Stimulated activated CD8-positive, alpha-beta memory T cell treated with anti-CD3 and anti-CD28 coated beads, Interleukin-4, amount 100 ng/mL, for 4 hours (primary cell): ENCODE measurements at places on chromosomes 4 and X.
A peak's percentile ranks its signal among the peaks of the same experiment; 100 is the strongest.

DNA sequence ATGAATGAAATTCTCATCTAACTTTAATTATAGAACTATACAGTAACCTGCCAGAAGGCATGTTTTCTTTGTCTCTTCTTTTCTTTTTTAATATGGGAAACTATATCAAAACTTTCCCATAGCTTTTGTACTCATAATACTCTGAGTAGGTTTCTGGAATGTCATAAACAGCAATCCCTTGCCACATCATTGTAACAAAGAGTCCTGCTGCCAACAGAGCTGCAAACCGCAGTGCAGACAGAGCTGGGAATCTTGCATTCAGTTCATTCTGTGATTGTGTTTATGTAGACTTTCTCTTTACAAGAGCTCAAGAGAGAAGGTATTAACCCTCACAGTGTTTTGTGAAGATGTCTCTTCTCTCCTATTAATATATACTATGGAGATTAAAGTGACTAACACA lies 304.4 kb upstream of the SLIT2 start:
- no peak for DNase-seq

DNA sequence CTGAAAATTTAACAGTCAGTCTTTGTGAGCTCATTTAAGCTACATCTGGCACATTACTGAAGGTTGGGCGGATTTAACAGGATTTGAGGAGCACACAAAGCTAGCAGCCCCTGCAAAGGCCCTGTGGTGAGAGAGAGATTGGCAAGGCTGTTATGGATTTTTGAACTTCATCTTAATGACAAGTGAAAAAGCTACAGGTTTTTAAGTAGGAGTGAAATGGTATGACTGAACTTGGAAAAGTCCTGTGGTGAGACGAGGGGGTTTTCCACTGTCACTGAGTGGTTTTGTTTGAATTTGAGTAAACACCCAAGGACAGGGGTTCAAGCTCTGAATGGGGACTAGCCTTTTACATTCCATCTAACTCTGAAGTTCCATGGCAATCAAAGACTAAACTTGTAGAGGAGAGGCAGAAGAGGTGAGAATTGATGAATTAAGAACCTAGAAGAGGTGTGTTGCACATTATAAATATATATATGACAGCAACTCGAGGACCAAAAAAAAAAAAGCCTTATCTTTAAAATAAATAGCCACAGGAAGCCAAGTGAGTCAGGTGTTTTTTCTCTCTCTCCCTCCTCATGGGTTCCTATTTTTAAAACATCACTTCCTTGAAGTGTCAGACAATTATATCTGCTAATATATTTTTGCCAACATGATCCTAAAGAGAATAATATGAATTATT lies 47.8 kb upstream of the CLNK start:
- DNase-seq: no peak

DNA sequence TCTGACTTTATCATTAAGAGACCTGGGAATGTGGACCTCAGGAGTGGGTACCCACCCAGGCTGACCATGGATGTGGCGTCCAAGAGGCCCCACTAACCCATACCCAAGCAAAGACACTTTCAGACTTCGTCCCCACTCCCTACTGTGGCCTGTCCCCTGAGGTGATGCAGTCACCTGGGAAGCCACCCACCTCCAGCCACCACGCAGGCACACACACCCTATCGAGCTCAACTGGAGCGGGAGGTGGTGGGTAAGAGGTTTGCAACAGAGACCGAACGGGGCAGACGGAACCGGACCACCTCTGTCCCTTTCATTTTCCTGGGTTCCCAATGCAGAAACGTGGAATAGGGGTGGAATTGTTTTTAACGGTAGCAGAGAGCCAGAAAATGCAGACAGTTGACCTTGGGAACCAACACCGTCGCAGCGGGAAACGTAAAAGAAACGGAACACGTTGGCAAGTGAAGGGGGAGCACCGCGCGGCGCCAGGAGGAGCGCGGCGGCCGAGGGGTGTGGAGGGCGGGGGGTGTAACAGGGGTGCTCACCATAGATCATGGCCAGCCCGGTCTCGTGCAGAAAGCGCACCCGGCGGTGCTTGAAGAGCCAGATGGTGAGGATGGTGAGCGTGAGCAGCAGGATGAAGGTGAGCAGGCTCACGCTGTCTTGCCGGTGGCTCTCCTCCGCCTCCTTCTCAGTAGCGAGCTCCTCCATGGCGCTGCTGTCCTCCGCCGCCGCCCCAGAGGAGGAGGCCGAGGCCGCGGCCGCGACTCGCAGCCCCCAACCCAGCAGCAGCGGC lies 559 bp downstream of the SLC9A7 start:
- no peak for DNase-seq

DNA sequence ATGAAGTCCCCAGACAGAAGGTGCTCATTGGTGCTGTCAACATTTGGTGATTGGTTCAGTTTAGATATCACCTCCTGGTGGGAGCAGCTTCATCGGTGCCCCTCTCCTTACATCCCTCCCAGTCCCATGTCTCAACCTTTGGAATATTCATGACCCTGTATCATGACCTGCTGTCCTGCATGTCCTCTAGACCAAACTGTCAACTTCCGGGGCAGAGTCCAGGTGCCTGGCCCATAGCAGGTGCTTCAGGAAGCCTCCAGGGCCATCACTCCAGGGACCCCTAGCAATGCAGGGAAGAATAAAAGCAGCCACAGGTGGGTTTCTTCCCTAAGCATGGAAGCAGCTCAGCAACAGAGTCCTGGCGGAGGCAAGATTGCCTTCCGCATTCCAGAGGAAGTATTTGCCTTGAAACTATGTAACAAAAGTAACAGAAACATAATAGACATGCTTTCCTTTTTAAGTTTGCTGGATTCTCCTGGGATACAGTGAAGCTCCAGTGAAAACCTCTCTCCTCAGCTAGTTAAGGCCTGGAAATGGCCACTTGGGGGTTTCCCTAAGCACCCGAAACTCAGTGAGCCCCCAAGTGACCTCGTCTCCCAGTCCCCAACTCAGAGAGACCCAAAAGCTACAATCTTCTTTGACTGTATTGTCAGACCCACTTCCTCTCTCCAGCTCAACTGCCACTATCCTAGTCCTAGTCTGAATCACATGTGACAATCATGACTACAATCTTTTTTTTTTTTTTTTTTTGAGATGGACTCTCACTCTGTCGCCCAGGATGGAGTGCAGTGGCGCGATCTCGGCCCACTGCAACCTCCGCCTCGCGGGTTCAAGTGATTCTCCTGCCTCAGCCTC lies 1.3 kb upstream of the ATP6AP1 start:
- DNase-seq: no peak

- DNase-seq: no peak
Measured at GRCh38 chrX:124127496-124127895, 166.0 kb downstream of the STAG2 start.

DNA sequence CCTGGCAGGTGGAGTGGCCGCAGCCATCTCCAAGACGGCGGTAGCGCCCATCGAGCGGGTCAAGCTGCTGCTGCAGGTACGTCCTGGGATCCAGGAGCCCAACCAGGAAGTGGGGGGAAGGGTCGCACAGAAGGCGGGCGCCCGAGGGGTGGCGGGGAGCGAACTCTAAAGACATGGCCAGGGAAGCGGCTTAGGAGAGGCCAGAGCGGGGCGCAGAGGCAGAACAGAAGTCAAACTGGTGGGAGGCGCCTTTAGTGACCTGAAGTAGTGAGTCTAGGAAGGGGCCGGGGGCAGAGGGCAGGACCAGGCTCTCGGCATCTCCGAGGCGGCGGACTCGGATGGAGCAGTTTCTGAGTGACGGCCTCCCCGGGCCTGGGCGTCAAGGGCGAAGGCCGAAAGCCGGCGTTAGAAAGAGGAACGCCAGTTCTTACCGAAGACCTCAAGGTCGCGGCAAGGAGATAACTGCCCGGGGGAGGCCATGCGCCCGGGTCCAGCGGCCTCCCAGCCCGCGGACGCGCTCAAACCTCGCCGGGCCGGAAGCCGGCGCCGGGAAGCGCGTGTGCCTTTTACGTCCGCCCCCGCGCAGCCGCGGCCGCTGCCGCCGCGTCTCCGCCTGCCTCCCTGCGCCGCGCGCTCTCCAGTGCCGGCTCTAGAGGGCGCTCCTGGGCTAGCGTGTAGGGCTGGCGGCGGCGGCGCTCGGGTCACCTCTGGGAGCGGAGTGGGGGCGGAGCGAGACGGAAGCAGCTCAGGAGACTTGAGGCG lies 488 bp downstream of the SLC25A5 start:
- peak; percentile 67 for DNase-seq

DNA sequence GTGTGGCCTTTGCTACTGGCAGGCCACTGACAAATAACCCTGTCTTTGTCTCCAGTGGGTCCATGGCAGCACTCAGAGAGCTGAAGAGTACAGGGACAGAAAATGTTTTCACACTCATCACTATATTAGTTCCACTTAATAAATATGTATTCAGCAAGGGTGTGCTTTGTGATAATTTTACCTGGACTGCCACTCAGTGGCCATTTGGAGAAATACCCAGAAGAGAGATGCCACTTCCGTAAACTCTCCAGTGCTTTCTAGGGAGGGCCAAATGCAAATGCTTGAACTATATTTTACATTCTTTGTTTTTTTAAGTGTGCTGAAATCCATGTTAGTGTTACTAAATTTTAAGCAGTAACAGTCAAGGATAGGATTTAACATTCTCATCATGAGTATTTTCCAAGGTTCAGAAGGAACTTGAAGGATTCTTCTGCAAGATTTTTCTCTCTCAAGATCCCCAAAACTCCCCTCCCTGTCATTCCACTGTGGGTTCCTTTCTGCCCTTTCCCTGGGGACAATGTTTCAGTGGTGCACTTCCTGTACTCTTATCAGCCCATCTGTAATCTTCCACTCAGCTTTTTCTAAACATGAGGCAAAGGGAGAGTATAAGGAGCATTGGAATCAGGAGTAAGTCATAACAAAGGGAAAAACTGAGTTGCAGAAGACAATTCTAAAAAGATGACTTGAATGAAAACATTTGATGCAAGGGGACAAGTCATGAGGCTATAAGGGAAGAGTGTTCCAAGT lies 46.0 kb downstream of the TFDP3 start:
- no peak for DNase-seq

DNA sequence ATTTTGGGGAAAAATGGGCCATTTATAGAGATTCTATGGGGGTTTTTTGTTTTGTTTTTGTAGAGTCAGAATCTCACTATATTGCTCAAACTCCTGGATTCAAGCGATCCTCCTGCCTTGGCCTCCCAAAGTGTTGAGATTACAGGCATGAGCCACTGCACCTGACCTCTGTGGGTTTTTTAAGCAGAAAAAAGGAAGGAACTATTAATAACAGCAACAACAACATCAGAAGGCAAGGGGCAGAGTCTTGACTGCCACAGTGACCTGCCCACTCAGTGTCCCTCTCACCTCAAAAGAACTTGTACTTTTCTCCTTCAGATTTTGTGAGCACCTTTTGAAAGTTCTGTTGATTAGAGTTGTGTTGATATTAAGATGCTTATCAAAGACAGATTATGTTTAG lies 48.1 kb downstream of the FNIP2 start:
- no peak for DNase-seq

DNA sequence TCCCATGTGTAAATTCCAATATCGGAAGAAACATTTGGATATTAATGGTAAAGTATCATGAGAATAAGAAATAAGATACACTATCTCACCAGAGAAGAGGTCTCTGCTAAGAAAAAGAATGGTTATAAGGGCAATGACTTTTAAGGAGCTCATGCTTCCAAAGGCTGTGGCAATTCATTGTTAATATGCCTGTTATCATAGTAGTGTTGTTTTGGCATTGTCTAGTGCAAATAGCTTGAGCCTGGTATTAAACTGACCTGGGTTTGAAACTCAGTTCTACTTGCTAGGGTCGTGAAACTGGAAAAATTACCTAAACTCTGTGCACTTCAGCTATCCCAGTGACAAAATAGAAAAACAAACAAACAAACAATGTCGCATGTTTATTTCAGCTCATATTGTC lies 8.8 kb downstream of the HPGDS start:
- no peak for DNase-seq

DNA sequence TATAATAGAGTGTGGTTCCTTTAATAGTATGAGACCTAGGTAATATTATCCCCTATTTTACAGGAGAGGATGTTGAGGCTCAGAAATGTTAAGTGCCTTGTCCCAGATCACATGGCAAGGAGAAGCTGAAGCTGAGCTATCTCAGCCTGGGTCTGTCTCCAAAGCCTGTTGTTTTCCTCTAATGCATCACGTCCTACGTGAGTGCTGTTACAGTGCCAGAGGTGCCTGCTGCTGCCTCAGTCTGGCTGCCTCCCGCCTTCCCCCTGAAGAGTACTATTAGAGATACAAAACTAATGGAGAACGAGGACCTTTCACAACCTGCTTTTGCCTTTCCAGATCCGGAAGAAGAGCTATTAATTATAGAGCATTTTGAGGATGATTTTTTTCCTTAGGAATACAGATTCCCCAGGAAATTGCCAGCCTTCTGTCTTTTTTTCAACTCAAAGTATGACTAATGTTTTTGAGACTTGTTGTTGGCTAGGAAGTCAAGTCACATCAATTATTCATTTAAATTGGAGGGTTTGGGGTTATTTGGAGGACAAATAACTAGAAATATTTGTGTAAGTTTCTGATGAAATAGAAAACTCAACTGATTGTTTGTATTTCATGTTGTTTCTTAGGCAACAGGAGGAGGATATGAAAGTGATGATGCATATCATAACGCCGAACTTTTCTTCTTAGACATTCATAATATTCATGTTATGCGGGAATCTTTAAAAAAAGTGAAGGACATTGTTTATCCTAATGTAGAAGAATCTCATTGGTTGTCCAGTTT lies 43.9 kb upstream of the MTMR1 start:
- DNase-seq: no peak

DNA sequence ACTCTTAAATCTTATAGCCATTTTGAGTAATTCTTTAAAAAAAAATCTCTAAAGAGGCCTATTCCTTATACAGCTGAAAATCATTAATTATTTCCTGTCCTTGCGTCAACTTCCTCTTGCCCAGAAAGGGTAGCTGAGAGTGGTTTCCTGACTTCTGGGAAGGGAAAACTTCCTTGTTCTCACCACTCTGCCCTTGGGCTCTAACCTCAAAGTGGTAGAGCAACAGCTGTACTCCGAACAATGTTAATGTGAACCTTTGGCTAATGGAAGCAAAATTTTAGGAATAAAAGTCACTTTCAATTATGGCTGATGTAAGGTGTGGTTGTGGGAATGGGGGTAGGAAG lies 15.3 kb downstream of the KLHL2 start:
- no peak for DNase-seq

DNA sequence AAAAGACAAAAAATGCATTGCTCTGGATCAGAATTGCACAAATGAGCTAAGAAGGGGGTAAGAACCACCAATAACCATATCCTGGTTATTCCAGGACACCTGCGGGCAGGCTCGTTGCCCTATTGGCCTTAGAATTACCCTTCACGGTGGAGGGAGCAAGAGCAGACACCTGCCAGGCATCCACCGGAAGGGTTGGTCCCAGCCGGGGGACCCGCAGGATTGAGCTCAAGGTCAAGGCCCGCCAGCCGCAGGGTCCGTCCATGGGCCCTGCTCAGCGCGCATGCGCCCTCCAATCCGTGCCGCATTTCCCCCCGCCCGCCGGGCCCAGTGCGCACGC lies 575 bp downstream of the SLC25A6 start:
- no peak for DNase-seq
